ENCODE measurements at places on chromosomes 11 and 22.

GRCh38 chr11:108561535-108561991, 32.0 kb downstream of the EXPH5 start:
- DNase-seq: no peak

DNA sequence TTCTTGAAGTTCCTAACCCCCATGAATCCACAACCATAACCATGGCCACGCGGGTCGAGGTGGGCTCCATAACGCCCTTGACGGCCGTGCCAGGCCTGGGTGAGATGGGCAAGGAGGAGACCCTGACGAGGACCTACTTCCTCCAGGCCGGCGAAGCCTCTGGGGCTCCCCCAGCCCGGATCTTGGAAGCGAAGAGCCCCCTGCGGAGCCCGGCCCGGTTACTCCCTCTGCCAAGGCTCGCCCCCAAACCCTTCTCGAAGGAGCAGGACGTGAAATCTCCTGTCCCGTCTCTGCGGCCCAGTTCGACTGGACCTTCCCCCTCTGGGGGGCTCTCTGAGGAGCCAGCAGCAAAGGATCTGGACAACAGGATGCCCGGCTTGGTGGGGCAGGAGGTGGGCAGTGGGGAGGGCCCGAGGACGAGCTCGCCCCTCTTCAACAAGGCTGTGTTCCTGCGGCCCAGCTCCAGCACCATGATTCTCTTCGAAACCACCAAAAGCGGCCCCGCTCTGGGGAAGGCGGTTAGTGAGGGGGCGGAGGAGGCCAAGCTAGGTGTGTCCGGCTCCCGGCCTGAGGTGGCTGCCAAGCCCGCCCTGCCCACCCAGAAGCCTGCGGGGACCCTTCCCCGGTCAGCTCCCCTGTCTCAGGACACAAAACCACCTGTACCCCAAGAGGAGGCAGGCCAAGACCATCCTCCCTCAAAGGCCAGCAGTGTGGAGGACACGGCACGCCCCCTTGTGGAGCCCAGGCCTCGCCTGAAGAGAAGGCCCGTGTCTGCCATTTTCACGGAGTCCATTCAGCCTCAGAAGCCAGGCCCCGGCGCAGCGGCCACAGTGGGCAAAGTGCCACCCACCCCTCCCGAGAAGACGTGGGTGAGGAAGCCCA, 75.7 kb downstream of the KIAA1671 start:
- DNase-seq: no peak

DNA sequence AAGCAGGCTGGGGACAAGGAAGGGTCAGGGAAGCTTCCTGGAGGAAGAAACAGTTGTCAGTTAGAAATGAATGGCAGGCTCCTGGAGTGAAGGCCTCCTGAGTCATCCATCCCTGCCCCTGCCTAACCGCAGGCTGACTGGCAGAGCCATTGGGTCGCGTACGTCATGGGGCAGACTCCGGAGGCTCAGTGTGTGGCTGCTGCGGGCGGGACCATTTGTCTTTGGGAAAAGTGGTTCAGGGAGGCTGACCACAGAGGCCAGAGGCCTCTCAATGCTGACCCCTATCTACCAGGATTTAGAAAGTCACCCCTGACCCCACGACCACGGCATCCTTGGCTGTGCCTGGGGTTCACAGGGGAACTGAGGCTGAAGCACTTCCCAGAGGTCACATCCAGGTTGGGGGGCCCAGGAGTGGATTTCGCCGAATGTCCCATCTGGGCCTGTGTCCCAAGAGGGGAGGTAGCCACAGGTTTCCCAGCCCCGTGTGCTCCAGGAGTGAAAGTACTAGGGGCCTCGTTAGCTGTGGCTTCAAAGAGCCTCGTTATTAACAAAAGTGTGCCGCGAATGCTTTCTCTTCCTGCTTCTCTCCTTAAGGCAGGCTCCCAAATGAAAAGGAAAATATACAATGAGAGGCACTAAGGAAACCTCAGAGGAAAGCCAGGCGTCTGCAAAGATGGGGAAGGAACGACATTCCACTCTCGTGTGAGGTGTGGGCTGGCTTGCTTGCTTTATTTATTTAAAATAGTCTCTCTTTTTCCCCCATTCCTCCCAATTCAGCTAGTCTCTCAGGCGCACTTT, 58.9 kb downstream of the FLRT1 start:
- DNase-seq: no peak

DNA sequence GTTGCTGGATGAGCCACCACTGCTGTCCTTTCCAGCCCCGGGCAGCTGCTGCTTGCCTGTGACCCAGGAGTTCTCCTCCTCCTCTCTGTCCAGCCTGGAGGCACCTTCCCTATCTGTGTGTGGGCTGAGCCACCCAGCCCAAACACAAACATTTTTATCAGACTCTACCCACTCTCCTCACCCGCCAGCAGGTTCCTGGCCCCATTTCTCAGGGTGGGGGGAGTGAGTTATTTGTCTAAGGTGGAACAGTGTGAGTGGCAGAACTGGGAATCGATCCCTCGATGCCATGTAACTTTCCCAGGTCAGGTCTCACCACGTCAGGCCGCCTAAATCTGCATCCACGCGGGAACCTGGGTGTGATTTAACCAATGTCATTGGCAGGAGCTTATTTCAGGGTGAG, 20.8 kb upstream of the SMIM38 start:
- DNase-seq: no peak

- DNase-seq: no peak
Measured at GRCh38 chr11:134060316-134060715, 8.6 kb upstream of the JAM3 start.

Data from right lobe of liver (tissue), 6 donors.